ENCODE measurements at places on chromosomes 1 and 21. TPM values are rescaled to one million over a fixed set of nuclear protein-coding genes. Genes with fewer than 3 reads are reported as not detected.

Gene ARHGEF16
- 10.6 TPM for total RNA-seq

Gene INAVA
- 7.8 TPM for total RNA-seq

Gene CYP4A11
- not detected for total RNA-seq

Gene DNAI4
- 19.9 TPM for total RNA-seq

Gene MSH4
- total RNA-seq, result 0.65 TPM

- DNase-seq, result no peak
These were observed 40.8 kb downstream of the RSPH1 start for GRCh38 chr21:42455196-42455595.

DNA sequence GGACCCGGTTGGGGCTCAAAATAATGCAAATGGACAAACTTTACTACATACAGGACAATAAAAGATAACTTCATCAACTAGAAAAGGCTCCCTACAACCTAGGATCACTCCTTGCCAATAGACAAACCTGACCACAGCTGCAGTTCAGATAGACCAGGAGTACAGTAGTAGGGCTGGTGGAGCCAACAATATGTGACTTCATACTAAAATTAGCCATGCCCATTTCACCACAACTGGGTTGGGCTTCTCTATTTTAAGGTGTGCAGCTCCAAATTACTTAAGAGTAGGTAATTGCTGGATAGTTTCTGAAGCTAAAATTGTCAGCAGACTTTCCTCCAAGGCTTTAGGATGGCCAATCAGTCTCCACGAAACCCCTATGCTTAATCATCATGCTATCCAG lies 3.9 kb downstream of the DENND1B start:
- no peak for DNase-seq

- peak; percentile 62 for DNase-seq
These were observed 19.7 kb upstream of the RBBP5 start for GRCh38 chr1:205141236-205142101.

GRCh38 chr1:21318714-21319159 lies 28.5 kb upstream of the ECE1 start:
- DNase-seq, result peak; percentile 78

DNA sequence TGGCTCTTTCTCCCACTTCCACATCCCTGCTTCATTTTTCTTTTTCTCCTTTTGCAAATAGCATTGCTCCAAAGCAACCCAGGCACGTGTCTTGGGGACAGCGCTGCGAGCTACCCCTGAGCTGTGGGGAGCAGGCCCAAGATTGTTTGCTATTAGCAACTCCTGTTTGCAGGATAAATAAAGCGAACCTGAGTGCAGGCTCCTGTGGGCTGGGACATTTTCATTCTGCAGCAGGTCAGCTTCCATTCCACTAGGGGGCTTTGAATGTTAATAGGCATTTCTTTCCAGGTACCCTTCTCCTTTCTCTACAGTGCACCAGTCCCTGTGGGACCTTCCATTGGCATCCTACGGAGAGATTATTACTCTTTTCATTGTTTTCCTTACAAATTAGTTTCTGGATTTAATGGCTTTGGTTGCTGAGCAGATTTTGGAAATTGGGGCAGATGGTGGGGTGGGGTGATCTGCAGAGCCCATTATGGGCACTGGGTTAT lies 54.0 kb downstream of the OLFML3 start:
- DNase-seq, result no peak

GRCh38 chr1:241645199-241645598 lies 5.0 kb upstream of the CHML start:
- no peak for DNase-seq

All from lower lobe of right lung (tissue), 2 donors.